8988T (cell line): ENCODE measurements at places on chromosomes 4 and X.
A peak's percentile ranks its signal among the peaks of the same experiment; 100 is the strongest.

DNA sequence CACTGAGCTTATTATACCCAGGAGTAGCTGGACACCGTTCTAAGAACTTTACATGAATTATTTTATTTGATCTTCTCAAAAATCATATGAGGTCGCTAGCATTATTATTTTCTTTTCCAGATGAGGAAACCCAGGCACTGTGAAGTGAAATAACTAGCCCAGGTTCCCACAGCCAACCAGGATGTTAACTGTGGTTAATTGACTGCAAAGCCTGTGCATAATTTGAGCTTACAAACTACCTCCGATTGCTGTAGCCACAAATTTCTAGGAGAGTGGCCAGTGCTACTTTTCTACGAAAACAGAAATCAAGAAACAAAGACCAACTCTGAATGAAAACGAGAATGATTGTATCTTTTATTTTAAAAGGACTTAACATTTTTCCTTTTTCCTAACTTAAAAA lies 27.2 kb downstream of the SPRY1 start:
- no peak for DNase-seq

- DNase-seq: no peak
These were observed 224.7 kb downstream of the RBMX2 start for GRCh38 chrX:130626521-130626920.

DNA sequence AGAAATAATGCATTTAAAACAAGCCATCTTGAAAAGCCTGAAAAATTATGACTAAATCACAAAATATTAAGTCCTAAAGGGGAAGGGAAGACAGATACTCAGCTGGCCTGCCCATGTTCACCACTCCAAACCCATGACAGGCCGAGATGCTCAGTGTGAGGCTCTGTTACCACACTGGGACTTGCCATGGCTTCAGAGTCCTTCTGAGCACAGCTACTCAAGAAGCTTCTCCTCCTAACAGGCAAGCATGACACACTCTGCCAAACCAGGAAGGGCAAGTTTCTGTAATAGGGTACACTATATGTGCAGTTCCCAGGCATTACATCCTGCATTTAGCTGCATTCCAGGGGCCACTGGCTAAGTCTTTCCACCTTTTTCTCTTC lies 34.0 kb upstream of the CYBB start:
- no peak for DNase-seq

DNA sequence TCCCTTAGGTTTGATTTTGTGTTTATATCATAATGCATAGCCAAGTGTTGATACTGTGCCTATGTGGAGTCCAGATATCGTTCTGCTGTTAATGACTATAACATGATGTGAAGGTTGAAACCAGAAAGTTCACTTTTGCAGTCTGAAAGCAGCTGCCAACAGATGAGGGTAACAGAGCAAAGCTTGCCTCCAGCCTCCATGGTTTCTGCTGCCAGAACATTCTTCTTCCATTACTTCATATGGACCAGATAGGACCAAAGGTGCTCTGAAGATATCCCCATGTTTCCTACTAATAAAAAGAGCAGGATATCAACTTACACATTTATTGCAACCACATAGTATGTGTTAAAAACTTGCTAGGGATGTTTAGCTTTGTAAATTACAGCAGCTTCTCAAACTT lies 394.1 kb downstream of the SPRY1 start:
- DNase-seq: no peak

- no peak for DNase-seq
These were observed 33.1 kb downstream of the LEF1 start for GRCh38 chr4:108135549-108136209.

GRCh38 chrX:45824471-45824870 lies 623.8 kb upstream of the DIPK2B start:
- DNase-seq: peak; percentile 20

GRCh38 chr4:173191623-173192041 lies 23.0 kb downstream of the GALNT7 start:
- DNase-seq: no peak

- no peak for DNase-seq
These were observed 534.9 kb upstream of the FMR1 start for GRCh38 chrX:147376601-147377422.

GRCh38 chr4:169202145-169202699 lies 68.5 kb downstream of the SH3RF1 start:
- DNase-seq: no peak

- no peak for DNase-seq
These were observed 75.2 kb downstream of the GABRB1 start for GRCh38 chr4:47106561-47106960.

- DNase-seq: no peak
These were observed 92.3 kb upstream of the RASGEF1B start for GRCh38 chr4:81564025-81564424.

DNA sequence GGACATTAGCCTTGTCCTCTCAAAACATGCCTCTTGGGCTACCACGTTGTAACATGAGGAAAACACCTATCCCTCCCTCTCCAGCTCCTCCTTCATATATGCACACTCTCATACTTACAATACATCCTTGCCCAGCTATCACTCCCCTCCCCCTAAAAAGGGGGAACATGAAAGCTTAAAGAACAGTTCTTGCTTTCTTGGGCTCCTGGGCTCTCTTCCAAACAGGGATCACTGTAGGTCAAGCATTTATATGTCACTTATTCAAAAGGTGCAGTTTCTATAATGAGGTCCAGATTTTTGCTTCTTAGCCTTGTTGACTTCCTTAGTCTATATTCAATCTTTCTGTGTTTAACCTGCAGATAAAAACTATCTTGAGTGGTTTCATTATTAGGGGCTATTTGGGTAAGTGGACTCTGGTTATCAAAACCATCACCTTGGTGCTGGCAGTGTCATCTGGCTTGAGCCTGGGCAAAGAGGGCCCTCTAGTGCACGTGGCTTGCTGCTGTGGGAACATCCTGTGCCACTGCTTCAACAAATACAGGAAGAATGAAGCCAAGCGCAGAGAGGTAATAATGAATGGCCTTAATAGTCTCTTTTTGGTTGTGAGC lies 119.4 kb downstream of the AKAP4 start:
- no peak for DNase-seq

DNA sequence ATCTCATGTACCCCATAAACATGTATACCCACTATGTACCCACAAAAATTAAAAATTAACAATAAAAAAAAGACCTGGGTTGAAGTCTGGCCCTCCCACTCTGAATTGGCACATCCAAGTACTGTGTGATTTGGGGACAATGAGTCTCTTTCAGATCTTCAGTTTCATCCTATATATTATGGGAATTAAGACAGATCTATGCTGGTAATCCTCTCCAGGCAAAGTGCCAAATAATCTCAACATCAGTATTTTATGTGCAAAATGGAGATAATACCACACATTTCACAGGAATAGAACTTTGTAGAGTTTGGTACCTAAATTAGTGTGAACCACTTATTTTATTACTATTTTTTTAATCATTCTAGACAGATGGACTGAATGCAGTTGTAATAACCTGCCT lies 11.0 kb upstream of the SCD5 start:
- DNase-seq: no peak

- no peak for DNase-seq
These were observed 339.0 kb upstream of the PABPC4L start for GRCh38 chr4:134540588-134540987.

GRCh38 chr4:157293673-157294072 lies 73.1 kb downstream of the GRIA2 start:
- DNase-seq: no peak

DNA sequence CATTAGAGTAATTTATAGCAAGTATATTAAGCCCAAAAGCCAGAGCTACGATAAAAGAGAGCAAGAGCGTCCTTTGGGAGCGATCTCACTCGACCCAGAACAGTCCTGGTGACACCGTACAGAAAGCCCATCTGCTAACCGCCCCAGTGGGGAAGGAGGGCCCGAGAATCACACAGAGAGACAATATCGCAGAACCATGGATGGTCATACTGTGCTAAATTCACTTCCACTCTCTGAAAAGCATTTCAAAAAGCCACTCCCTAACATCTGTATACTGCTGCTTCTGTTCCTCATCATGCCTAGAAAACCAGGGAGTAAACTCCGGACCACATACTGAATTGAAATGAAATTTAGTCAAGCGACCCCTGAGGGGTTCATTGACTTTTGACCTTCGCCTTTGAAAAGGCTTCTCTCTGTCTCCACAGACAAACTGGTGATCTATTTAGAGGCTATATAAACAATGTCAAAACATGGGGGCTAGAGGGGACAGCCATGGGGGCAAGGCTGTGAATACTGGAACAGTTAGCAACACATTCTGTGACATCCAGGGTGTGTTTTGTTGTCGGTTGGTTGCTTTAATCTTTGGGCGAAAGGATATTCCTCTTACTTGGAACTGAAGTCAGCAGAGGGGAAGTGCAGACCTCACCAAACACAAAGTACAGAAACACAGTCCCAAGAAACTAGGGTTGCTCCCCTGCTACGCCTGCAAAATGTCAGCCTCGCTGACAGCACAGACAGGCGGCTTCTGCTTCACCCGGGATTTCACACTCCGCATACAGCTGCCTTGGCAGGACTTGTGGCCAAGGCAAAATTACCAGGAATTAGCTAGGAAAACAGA lies 129.0 kb upstream of the RASGEF1B start:
- DNase-seq: no peak

DNA sequence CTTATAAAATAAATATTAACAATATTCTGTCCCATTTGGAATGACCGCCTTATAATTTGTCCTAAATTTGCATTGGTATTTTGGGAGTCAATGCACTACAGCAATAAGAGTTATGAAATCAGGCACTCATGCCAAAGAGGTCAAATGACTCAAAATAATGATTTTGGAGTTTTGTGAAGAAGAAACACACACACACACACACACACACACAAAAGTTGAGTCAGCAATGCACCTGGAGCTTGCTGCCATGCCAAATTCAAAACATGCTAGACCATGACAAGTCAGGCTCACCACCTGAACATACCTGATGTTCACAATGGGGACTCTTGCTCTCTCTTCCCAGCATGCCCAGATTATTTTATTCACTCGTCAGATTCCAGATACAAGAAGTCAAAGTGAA lies 56.7 kb downstream of the PROM1 start:
- DNase-seq: no peak

- DNase-seq: no peak
These were observed 10.7 kb upstream of the TMEM164 start for GRCh38 chrX:109992203-109992602.

DNA sequence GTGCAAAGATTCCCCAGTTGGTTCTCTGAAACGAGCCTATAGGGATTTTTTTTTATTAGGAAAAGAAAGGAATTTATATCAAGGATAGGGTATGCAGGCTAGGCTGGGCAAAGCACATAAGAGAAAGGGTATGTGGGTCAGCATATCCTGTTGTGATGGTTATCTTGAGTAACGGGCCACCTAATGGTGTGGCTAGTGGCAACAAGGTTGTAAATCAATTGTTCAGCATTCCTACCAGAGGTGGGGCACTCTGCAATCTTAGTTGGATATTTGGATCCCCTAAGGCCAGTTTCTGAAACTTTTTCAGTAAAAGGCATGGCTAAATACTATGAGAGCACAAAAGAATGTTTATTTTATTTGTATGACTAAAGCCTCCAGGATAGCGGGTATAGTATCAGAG lies 42.7 kb downstream of the DCAF12L1 start:
- DNase-seq: no peak

- no peak for DNase-seq
These were observed 1.9 kb downstream of the SEC24D start for GRCh38 chr4:118834070-118834469.

DNA sequence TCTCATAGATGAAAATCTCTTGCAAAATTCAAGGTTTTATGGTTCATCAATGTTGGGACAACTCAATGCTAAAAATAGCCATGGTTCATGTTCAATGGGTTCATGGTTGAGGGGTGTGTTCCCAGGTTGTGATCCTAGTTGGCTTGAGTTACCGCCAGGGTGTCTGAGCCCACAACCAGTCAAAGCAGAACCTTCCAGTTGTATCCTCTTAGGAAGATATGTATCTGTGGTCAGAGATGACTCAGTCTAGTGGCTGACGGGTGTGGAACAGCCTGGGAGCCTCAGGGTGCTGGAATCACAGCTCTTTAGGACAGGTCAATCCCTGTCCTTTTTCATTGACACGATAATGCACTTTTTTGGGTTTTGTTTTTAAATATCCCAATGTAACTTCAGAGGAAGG lies 192.3 kb upstream of the NR3C2 start:
- no peak for DNase-seq

GRCh38 chr4:145623831-145624230 lies 4.6 kb downstream of the MMAA start:
- no peak for DNase-seq

- no peak for DNase-seq
These were observed 721.0 kb upstream of the NDST4 start for GRCh38 chr4:115834441-115834840.

DNA sequence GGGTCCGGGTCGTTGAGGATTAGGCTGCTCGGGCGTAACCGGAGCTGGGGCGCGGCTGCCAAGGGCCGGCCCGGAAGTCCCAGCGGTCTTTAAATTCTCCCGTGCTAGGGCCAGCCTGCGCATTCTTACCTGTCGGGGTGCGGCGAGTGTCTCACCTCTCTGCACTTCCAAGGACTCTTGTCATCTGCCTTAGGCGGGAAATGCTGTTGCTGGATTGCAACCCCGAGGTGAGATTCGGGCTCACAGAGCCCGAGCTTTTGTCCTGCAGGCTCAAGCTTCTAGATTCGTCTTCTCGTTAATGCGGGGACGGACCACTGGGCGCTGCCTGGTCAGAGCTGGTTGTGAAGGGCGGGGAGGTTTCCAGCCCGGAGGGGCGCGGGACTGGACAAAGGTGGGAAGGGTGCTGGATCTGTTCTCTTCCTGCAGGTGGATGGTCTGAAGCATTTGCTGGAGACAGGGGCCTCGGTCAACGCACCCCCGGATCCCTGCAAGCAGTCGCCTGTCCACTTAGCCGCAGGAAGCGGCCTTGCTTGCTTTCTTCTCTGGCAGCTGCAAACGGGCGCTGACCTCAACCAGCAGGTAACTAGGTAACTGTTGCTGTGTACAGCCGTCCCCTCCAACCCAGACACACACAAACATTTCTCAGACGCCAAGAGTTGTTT lies at the start of gene ANKRD37:
Gene ANKRD37, plus strand, starts transcription at position 118 of the 662 bp plus-strand sequence. Its CDS starts 83 bp downstream, at position 201.
- peak; percentile 35 for DNase-seq

- DNase-seq: no peak
These were observed 174.3 kb upstream of the ATOH1 start for GRCh38 chr4:93654211-93654610.

DNA sequence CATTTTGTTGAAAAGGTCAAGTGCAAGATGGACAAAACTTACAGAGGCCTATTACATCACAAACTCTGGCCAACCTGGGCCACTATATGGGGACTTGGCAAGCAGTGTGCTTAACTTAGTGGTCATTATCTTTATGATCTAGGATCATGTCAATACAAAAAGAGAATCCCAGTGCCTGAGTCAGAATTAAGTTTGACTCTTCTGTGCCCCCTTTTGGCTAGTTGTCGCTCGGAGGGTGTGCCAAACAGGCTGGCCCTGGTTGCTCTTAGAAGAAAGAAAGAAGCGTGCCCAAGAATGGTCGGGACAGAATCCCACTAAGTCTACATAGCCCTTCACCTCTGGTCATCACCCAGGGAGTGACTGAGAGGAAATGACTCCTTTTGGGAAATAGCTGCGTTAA lies 100.1 kb downstream of the EIF4E start:
- DNase-seq: no peak

DNA sequence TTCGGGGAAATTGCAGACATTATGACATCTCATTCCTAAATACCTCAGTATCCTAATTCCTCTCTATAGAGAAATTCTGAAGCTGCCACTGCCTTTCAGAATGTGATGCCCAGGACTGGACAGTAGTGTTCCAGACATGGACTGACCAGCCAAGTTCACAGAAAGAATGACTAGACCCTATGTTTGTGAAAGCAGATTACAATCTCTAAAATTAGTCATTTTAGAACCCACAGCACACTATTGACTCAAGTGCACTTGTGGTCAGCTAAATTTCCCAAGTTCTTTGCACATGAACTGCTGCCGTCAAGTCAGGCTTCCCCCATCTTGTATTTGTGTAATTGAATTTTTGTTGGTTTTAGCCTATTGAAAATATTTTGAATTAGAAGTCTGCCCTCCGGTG lies 81.0 kb upstream of the ESX1 start:
- no peak for DNase-seq
